SHP77 (cell line): ENCODE measurements at places on chromosomes 2 and 18.
A peak's percentile ranks its signal among the peaks of the same experiment; 100 is the strongest.

- DNase-seq = no peak
Measured at GRCh38 chr2:178266445-178266844, 72.1 kb downstream of the OSBPL6 start.

GRCh38 chr2:225399504-225399903, at the start of gene NYAP2:
NYAP2 (plus strand) TSS chr2:225399710; CDS start chr2:225408881, 9,171 bp downstream.
- DNase-seq = peak; percentile 96

GRCh38 chr2:10257500-10258147, 45.1 kb upstream of the HPCAL1 start:
- DNase-seq = no peak

DNA sequence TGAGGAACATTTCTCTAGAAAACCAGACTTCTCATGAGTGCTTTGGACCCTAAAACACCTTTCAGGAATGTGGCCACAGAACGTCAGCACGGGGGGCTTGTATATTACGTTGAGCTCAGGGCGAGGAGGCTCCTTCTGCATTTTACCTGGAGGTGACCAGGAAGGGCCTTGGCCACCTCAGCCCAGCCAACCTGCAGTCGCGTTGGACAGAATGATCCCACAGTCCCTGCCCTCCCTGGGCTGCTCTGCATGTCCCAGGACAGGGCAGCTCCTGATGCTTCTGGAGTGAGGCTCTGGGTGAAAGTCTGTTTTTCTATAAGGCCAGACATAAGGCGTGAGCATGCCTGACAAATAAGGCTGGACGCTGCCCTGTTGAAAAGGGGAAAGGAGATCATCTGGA, 121.9 kb downstream of the NDUFA10 start:
- DNase-seq = no peak
